ENCODE measurements at places on chromosomes 11 and 22.

GRCh38 chr11:133070021-133070713 is 462.1 kb downstream of the OPCML start:
- no peak for DNase-seq

DNA sequence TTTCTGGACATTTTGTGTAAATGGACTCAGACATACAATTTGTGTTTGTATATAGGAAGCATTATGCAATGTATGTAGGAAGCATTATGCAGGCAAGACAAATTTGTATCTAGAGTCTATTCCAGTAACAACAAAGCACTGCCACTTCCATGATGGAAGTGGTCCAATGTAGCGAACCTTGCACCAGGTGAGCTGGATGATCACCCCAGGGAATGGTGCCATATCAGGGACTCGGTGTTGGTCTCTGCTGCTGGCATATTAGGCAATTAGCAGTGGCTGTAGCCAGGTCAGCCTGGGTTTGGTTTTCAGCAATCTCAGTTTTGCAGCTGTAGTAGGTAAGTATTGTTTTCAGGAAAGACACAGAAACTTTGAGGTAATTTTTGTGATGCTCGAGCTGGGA is 12.8 kb downstream of the ZFP91 start:
- no peak for DNase-seq

- DNase-seq, result no peak
Observed at GRCh38 chr11:9974375-9974774, 310.5 kb downstream of the SWAP70 start.

DNA sequence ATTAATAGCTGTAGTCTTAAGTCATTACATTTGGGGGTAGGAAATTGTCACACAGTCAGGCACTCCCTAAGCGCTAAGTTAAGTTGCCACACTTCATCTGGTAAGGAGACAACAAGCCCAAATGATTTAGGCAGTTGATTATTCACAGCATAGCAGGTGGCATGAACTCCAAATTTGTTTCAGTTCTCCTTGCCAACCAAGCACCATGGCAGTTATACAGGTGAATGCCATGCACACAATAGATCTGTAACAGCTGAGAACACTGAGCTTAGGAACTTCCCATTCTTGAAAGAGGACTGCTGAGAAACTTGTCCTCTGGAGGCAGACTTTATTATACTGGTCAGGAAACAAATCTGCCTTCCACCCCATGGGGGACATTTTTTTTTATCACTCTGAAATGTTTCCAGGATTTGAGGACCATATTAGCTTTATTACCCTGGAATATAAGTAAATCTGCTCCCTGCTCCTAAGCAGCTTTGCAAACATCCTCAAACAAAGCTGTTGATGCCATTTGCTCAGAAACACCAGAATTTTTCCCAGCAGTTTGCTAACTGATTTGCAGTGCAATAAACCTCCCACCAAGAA is 5.1 kb upstream of the INTS4 start:
- no peak for DNase-seq

GRCh38 chr11:129143335-129143734 is 48.8 kb downstream of the ARHGAP32 start:
- DNase-seq, result no peak

DNA sequence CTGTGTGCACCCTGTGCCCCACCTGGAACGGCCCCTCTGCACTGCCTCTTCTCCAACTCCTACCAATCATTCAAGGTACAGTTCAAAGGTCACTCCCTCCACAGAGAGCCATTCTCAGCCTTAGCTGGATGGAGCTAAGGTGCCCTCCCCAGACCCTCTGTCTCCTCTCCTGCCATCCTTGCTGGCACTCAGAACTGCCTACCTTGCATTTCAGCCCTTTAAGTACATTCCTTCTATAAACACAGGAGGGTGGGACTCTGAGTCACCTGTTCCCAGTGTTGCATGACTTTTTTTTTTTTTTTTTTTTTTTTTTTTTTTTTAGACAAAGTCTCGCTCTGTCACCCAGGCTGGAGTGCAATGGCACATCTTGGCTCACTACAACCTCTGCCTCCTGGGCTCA is 8.6 kb downstream of the TTLL1 start:
- DNase-seq, result no peak

- no peak for DNase-seq
Observed at GRCh38 chr11:97751952-97752351, 1268.8 kb upstream of the CNTN5 start.

DNA sequence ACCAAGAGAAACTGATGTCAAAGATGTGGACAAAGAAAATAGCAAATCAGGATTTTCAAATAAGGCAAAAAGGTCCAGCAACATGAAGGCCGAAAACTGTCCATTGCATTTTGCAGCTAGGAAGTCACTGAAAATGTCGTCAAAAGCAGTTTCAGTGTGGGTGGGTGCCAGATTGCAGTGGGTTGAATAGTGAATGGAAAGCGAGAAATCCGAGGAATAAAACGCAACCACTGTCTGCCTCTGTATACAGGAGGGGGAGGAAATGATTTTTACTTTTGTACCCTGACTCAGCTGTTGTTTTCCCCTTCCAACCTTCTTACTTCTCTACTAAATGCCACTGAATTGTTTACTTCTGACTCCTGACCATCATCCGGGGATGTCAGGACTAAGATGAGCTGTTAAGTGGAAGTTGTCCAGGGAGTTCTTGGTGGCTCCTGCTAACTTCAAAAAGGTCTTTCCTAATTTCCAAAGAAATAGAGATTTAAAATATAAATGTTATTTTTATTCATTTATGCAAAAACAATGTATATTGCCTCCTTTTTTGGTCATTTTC is 64.9 kb upstream of the BIRC3 start:
- DNase-seq, result no peak

All from CMK (cell line).